Germinal center (tissue), 1 donor: ENCODE measurements at places on chromosomes 6 and 20.

GRCh38 chr6:161908872-161909271 is 635.0 kb upstream of the AGPAT4 start:
- no peak for DNase-seq

GRCh38 chr20:40743141-40743775 is 54.2 kb upstream of the MAFB start:
- DNase-seq, result peak; percentile 31

GRCh38 chr6:136593748-136594490 is 43.7 kb upstream of the MAP7 start:
- peak; percentile 20 for DNase-seq

DNA sequence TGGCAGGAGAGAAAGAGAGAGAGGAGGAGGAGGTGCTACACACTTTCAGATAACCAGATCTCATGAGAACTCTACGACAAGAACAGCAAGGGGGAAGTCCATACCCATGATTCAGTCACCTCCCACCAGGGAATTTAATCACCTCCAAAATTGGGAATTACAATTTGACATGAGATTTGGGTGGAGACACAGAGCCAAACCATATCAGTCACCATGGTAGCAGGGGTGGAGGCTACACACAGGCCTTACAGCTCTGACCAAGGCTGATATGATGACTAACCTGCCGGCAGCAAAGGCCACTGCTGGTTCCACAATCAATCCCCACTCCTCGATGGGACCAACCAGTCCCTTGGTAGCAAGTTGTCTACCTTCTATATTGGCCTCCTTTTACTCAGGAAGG is 13.6 kb upstream of the RBM24 start:
- no peak for DNase-seq

- no peak for DNase-seq
These were observed 680.2 kb upstream of the MMS22L start for GRCh38 chr6:97963193-97963592.

DNA sequence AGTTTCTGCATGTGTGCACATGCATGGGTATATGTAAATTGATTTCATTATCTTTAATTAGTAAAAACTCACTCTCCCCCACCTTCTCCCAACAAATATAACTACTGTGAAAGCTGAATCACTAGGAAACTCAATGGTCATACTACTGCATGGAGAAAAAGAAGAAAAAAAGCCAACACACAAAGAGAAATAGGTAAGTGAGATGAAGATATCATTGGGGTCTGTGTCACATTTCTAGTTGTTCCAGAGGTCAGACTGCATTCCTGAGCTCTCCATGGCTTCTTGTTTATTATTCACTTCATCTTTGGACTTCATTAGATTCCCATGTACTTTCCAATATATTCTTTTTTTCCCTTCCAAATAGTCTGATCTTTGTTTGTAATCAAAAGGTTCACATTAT is 98.2 kb downstream of the PTPRK start:
- no peak for DNase-seq

- DNase-seq, result no peak
These were observed 35.9 kb downstream of the ZC3H12D start for GRCh38 chr6:149448821-149449453.

DNA sequence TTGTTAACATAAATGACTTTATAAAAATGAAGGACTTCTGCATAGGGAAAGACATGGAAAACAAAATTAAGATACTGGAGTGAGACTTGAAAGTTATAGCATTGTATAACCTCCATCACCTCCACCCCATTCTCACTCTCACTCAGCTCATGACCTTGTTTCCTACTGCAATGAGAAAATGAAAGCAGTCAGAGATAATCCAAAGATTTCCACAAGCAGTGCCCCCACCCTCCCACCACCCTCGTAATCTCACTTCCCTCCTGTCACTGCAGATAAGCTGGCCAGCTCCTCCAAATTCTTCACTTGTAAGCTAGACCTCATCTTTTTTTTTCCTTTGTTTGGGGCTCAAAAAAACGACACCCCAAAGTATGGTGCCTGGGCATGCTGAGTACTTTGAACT is 52.9 kb upstream of the PROKR2 start:
- DNase-seq, result no peak

- DNase-seq, result no peak
These were observed 148.0 kb upstream of the LRFN2 start for GRCh38 chr6:40735121-40735520.

- DNase-seq, result no peak
These were observed 9.4 kb downstream of the ABCC10 start for GRCh38 chr6:43436577-43437282.

DNA sequence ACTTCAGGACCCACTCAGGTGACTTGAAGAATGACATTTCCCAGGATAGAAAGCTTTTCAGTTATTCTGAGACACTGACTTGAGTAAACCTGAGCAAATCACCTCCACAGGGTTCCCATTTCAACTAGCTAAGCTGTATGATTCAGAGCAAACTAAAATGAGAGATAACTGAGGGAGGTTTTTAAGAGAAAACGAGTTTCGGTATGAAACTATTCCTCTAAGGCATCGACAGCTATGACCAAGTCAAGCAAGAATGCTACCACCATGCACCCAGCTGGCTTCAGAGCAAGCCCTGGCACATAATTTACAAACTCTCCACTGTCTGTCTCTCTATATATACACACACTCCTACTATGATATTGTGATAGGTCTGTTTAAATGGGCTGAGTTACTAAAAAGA is 75.4 kb downstream of the PERP start:
- no peak for DNase-seq

- DNase-seq, result no peak
These were observed 262.3 kb downstream of the UTRN start for GRCh38 chr6:144547409-144547808.

GRCh38 chr20:2179233-2179580 is 77.6 kb downstream of the STK35 start:
- no peak for DNase-seq

- no peak for DNase-seq
These were observed 6.7 kb downstream of the MAK start for GRCh38 chr6:10831609-10832008.

DNA sequence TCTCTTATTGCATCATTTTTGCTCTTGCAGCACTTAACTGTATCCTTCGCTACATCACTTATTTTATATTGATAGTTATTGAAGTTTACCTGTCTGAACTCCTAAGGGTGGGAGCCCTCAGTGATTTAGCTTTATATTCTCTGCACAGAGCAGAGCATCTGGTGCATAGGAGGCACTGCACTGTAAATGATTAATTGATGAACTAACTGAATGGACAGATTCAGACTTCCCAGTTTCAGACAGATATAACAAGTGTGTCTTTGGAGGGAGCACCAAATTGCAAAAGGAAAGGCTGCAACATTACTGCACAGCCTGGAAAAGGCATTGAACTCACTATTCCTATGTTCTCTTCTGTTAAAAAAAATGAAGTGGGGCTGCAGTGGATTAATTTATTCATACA is 160.3 kb downstream of the EDN1 start:
- DNase-seq, result no peak

- DNase-seq, result no peak
These were observed 117.2 kb downstream of the PDE10A start for GRCh38 chr6:165545806-165546205.
